ENCODE measurements at places on chromosomes 6 and 20. TPM values are rescaled to one million over a fixed set of nuclear protein-coding genes. Genes with fewer than 3 reads are reported as not detected.

Gene ADISSP
- total RNA-seq: 85.1 TPM

Gene ZNF334
- total RNA-seq: 5.7 TPM

Gene LAMP5
- total RNA-seq: 0.16 TPM

Gene GINS1
- 0.28 TPM for total RNA-seq

Gene ID4
- total RNA-seq: 5.3 TPM

Gene ADGRF5
- 8.1 TPM for total RNA-seq

Gene NRN1
- 6.0 TPM for total RNA-seq

Gene FRK
- total RNA-seq: 0.55 TPM

Gene SNTA1
- total RNA-seq: 32.1 TPM

Gene HAO1
- total RNA-seq: not detected

Gene FKBP1C
- not detected for total RNA-seq

Gene DLGAP4
- total RNA-seq: 37.9 TPM

Gene KCNK16
- not detected for total RNA-seq

Gene SAMD3
- not detected for total RNA-seq

Gene KIF25
- not detected for total RNA-seq

Gene STX11
- total RNA-seq: 5.3 TPM

Gene SYNCRIP
- 77.4 TPM for total RNA-seq

Gene PPT2
- total RNA-seq: 15.5 TPM

Gene CEBPB
- total RNA-seq: 82.8 TPM

Gene PDYN
- not detected for total RNA-seq

Gene TNF
- not detected for total RNA-seq

Gene MMP24
- total RNA-seq: 1.4 TPM

Gene ATAT1
- total RNA-seq: 7.2 TPM

Gene SPATA25
- total RNA-seq: 1.8 TPM

Gene CYP39A1
- total RNA-seq: 7.7 TPM

Gene SAMD10
- 1.1 TPM for total RNA-seq

Gene MYLK4
- total RNA-seq: 0.28 TPM

Gene FITM2
- total RNA-seq: 6.7 TPM

Gene CTNNBL1
- 43.7 TPM for total RNA-seq

Gene PTCHD4
- 1.4 TPM for total RNA-seq

Gene ELOVL4
- total RNA-seq: 3.0 TPM

Gene TOX2
- total RNA-seq: 0.27 TPM
